ENCODE measurements at places on chromosomes 2 and 18.

GRCh38 chr2:74515981-74516633 lies 1.9 kb downstream of the TLX2 start:
- no peak for DNase-seq

GRCh38 chr2:72326759-72327158 lies 179.1 kb upstream of the CYP26B1 start:
- DNase-seq = no peak

DNA sequence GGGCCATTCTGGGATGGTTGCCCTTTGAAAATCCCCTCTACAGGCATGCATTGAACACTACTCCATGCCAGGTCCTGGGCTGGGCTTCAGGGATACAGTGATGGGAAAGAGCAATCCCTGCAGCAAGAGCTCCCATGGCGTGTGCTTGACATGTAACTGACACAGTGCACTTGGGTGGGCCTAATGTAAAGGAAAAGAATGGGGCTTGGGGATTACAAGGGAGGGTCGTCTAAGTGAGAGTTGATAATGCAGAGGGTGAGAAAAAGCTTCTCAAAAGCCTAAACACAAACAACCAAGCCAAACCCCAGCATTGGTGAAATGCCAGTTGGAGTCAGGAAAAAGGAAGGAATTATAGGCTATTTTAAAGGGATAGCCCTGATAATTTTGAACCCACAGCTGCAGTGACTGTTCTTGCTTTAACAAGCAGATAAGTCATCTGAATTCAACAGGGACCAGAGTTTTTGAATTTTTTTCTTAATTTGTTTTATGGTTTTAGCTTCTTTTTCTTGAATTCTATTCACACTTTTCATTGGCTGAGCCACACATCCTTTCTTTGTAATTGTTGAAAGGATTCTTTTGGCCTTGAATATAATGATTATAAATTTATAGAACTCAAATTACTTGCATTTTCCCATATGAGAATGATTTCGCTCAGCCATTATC lies 308.7 kb downstream of the LPIN1 start:
- no peak for DNase-seq

DNA sequence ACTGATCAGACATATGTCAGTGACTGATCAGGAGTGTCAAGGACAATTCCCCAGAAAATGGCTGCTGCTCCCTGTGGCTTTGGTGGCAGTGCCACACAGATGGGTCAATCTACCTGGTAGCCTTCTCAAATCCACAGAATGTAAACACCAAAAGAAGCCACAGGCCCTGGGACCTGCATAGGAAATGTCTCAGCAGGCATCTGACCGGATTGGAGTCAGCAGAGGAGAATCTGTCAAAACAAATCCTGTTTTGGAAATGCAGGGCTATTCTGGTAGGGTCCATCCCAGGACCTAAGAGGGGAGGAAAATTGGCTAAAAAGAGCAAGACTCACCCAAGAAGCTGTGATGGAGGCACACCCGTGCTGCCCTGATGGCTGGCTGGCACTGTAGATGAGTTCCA lies 189.7 kb downstream of the TMEM247 start:
- no peak for DNase-seq

DNA sequence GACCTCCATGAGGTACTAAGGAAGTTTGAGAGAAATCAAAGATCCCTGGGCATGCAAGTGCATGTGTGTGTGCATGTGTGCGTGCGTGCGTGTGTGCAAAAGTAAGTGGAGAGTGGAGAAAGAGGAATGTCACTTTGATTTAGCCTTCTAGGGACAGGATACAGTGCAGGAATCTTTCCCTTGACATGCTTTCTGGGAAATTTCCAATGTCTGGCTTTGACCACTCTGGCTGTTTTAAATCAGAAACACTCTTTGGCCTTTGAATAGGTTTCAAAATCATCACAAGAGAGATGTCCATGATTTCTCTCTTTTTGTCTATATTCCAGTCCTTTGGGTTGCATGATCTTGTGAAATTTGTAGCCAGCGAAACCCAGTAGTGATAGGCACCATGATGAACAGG lies 162.0 kb downstream of the ALK start:
- DNase-seq = no peak

GRCh38 chr2:105888625-105889024 lies 143.9 kb downstream of the NCK2 start:
- DNase-seq = no peak

GRCh38 chr2:15718103-15718943 lies 126.7 kb downstream of the DDX1 start:
- DNase-seq = no peak

GRCh38 chr18:9016633-9017166 lies 85.8 kb upstream of the NDUFV2 start:
- no peak for DNase-seq

- no peak for DNase-seq
These were observed 150.9 kb downstream of the CD8B2 start for GRCh38 chr2:106638043-106638442.

- DNase-seq = no peak
These were observed 177.3 kb upstream of the ARL4C start for GRCh38 chr2:234673961-234674759.

GRCh38 chr2:217106650-217107014 lies 246.8 kb upstream of the TNP1 start:
- no peak for DNase-seq

GRCh38 chr2:127107622-127107999 lies 657 bp upstream of the BIN1 start:
- DNase-seq = no peak

DNA sequence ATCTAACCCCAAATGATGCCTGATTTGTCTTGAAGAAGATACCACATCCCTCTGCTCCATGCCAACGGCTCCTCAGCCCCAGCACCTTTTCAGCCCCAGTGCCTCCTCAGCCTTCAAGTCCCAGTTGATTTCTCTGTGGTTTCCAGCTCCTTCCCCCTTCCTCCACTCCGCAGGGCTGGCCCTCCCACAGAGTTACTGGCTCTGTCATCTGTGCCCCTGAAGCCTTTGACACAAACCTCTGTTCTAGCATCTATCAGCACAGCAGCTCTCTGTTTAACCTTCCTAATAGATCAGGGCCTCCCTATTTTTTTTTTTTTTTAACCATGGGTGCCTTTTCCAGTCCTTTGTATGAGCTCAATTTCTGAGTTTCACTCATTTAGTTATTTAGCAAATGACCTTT lies 201.3 kb upstream of the CXCR4 start:
- DNase-seq = no peak

Data from thoracic aorta (tissue), 2 donors.